Glomerular endothelial cell (primary cell): ENCODE measurements at places on chromosomes 3 and 15. TPM values are rescaled to one million over a fixed set of nuclear protein-coding genes. Genes with fewer than 3 reads are reported as not detected.

KBTBD12 gene
- not detected in 2 replicates for total RNA-seq

TMCO5A gene
- not detected in 2 replicates for total RNA-seq

SST gene
- not detected in 2 replicates for total RNA-seq

IQCF5 gene
- not detected in 2 replicates for total RNA-seq

DNA sequence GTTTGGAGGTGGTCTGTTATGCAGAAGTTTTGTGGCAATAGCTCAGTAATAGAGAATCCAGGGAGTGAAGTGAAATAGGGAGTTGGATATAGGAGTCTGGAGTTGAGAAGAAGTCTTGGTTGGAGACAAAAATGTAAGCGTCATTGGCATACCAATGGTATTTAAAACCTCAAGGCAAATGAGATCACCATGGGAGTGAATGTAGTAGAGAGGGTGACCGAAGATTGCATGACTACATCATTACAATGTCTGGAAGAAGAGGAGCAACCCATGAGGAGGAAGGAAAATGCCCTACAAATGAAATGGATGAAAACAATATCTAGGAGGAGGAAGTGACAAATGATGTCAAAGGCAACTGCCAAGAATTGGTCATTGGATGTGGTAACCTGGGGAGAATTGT is 54.4 kb downstream of the CNTN4 start:
- no peak for DNase-seq

- no peak for DNase-seq
These were observed 68.4 kb upstream of the LARS2 start for GRCh38 chr3:45319996-45320305.

DNA sequence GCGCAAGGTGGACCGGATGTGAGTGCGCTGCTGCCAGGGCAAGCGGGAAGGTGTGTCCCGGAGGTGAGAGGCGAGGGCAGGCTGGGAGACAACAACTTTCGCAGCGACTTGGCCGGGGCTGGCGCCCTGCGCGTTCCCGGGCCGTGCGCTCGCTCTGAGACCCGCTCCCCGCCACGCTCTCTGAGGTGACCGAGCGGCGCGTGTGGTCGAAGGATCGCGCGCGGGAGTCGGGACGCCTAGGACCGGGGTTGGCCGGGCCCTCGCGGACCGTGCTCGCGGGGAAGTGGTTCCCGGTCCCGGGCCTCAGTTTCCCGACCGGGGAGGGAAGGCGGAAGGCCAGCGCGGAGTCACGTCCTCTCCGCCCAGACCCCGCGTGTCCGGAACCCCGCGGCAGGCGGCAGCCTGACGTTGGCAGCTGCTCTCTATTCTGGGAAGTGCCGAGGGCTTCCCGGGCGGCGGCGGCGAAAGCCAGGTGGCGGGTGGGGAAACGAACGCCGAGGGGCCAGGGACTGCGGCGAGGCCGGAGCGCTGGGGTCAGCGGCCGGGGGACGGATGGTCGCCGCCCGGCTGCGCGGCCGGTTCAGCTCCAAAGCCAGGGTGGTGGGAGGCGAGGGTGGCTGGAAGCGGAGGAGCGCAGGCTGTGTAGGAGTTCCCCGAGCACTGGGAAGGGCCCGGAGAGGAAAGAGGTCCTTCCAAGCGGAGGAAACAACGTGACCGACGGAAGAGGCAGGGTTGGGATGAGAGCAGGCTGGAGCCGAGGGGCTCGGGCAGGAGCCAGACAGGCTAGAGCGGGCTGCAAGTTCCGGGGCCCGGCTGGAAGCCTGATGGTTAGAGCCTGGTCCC is 1.0 kb upstream of the IGF2BP2 start:
- no peak for DNase-seq
